Liver (tissue), 10 donors: ENCODE measurements at places on chromosomes 13 and 19.

DNA sequence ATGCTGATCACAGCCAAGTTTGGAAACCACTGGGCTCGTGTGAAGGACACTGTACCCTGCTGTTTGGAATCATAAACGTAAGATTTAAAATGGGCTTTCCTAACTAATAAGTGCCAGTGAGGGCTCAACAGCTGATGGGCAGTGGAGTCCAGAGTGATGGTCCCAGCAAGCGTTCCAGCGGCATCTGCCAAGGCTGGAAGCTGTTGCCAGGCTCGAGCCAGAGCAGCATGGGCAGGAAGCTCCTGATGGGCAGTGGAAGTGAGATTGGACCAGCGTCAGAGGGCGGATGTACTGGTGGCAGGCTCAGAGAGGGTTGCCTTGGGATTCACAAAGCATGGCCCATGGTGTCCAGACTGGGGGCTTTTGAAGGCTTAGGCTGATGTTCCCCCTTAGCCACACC, 30.2 kb downstream of the COL4A2 start:
- DNase-seq = no peak

- DNase-seq = peak; percentile 60
Observed at GRCh38 chr19:46840498-46840942, 10.1 kb downstream of the AP2S1 start.

- no peak for DNase-seq
Observed at GRCh38 chr13:47718556-47718955, 282.5 kb downstream of the SUCLA2 start.

DNA sequence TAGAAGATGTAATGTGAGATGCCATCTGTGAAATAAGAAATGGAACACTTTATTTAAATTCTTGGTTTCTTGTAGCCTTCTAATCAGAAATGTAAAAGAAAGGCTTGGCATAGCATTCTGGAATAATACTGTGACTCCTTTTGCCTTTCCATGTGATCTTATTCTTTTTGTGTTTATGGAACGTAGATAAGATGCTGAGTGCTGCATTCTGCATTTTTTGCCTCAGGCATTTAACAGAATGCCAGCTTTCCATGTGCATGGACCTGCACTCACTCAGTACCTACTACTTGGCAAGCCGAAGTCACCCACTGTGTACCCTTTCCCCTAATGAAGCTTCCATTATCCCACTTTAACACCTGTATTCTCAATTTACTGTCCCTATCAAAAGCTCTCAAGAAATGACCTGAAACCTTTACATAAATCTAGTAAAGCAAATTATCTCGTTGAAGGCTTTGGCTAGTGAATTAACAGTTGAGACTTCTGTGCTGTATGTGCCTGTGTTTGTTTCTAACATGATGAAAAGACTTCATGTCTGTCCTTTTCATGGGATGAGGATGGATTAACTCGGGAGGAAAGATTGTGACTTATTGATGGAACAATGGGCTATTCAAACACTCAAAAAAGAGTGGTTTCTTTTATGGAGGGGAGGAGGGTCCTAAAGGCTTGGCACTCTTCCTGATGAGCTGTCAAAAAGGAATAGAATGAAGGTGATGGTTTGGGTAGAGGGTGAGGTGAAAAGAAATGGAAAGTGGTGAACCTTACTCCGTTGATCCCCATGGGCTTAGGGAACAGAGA, 44.7 kb upstream of the FRY start:
- DNase-seq = no peak

GRCh38 chr13:51943721-51944120, 67.5 kb downstream of the ATP7B start:
- DNase-seq = no peak

DNA sequence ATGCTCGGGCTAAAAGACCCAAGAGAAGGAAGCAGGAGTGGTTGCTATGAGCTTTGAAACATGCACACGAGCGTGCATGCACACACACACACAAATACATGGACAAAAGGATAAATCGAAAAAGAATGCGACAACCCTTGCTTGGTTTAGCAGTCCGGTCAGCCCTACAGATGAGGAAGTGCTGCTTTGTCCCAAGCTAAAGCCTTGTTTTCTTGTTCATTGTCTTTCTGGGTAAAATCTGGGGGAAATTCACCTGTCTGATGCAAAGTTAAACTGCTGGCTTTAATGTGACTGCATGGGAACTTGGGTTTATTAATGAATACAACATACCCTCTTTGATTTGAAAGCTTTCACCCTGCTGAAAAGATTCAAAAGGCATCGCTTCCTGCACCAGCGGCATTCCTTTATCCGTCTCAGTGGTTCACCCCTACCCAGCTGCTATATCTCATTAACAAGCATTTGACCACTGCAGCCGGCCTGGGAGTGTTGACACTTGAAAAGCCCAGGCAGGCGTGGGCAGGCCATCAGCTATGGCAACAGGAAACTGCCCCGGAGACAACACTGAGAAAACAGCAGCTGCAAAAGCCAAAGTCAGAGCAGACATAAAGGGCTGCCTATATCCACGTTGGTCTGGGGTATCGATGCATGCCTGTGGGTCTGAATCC, 301.7 kb downstream of the NDFIP2 start:
- DNase-seq = peak; percentile 37

- no peak for DNase-seq
Observed at GRCh38 chr13:61600360-61601033, 184.8 kb upstream of the PCDH20 start.

DNA sequence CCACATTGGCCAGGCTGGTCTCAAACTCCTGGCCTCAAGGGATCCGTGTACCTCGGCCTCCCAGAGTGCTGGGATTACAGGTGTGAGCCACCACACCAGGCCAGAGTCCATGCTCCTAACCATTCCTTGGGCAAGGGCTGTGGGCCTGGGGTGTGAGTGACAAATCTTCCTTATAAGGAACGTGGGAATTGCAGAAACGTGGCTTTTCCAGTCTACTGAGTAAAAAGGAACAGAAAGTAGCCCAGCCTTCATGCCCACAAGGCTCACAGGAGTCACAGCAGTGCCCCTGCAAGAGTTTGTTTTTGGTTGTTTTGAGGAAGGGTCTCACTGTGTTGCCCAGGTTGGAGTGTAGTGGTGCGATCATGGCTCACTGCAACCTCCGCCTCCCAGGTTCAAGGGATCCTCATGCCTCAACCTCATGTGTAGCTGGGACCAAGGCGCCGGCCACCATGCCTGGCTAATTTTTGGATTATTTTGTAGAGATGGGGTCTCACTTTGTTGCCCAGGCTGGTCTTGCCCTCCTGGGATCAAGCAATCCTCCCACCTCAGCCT, 5.1 kb downstream of the MYPOP start:
- DNase-seq = no peak

GRCh38 chr19:4768934-4769777, 22.4 kb upstream of the FEM1A start:
- DNase-seq = peak; percentile 85

DNA sequence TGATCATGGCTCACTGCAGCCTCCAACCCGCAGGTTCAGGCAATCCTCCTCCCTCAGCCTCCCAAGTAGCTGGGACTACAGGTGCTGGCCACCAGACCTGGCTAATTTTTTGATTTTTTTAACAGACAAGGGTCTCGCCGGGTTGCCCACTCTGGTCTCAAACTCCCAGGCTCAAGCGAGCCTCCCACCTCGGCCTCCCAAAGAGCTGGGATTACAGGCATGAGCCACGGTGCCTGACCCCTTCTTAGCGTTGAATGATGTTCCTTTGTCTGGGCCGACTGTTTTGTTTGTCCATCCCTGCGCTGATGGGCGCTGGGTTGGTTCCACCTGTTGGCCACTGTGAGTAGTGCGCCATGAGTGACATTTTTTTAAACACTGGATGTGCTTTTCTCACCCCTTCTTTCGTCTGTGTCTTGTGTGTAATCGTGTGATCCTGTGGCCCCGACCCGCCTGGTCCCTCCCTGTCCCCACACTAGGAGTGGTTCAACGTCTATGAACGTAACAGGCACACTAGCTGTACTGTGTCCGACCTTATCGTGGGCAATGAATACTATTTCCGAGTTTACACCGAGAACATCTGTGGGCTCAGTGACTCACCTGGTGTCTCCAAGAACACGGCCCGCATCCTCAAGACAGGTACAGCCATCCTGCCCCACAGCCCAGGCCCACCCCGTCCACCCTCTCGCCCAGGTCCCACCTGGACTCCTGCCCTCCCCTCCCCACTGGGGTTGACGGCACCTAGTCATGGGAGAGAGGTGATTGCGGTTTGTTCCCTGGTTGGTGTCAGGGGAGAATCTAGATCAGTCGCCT, 15.0 kb upstream of the EMC10 start:
- peak; percentile 62 for DNase-seq

- no peak for DNase-seq
Observed at GRCh38 chr13:88908961-88909441, 1237.8 kb downstream of the SLITRK5 start.

- no peak for DNase-seq
Observed at GRCh38 chr19:6292006-6292405, 12.2 kb upstream of the MLLT1 start.

DNA sequence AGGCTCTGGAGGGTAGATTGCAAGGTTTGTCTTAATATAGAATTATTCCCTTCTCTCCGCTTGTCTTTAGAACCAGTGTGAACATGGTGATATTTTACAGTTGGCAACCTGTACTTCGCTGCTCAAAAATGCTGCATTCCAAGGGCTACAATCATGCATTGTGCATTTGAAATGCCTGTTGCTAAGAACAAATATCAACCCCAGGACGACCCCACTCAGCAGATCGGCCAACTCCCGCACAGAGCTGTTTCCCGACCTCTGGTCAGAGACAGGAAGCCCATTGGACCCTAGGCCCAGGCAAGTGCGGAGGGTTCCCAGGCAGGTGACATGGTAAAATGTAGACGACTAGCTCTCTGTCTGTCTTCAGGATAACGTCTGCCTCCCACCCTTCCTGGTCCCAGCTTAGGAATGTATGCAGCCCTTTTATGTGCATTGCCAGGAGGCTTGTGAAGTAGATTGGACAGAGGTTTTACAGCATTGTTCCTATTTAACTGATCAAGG, 263.5 kb downstream of the FOXO1 start:
- DNase-seq = no peak

DNA sequence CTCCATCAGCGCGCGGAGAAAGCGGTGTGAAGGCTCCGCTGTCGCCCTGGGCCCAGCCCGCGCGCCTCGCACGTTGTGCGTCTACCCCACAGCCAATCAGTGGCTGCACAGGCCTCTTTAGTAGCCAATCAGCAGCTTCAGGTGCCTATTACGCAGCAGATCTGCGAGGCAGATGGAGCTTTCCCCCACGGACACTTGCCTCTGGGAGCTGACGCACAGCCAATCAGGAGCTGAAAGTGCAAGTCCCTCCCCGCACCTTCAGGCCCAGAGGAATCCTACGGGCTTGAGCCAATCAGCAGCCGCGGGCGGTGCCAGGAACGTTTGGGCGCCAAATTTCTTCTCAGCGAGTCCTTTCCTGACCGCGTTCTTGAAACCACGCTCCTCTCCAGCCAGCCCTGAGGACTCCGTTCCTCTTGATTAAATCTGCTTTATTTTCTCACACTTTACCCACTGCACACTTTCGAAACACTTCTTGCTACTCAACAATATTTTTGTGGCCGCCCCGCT, 39.9 kb downstream of the SIGLEC7 start:
- no peak for DNase-seq

GRCh38 chr13:97459215-97459777, 25.3 kb downstream of the RAP2A start:
- no peak for DNase-seq

DNA sequence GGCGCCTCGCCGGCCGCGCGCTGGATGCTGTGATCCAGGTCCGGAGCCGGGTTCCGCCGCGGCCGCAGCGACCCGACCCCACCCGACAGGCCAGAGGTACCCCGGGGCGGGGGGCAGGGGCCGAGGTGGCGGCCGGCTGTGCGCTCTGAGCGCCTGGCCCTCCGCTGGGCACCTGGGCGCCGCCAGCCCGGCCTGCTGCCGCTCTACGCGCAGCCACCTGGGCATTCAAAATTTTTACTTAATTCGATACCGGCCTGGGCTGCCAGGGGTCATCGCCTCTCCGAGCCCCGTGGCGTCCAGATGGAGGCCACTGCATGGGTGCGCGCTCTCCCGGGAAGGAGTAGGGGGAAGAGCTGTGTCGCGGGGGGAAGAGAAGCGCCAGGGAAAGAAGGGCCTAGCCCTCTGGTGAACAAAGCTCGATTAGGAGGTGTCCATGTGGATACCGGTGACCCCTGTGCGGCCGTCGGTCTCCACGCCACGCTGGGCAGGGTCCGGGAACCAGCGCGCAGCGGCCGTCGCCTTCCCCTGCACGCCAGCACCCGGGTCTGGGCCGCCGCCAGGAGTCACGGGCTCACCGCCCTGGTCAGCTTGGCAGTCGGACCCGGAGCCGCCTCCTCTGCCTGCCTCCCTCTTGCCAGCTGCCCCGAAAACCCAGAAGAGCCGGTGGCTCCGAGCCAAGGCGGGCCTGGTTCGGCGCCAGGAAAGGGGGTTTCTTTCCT, 666 bp downstream of the BIVM start:
- DNase-seq = peak; percentile 35

- no peak for DNase-seq
Observed at GRCh38 chr13:95243207-95243606, 58.0 kb downstream of the ABCC4 start.

DNA sequence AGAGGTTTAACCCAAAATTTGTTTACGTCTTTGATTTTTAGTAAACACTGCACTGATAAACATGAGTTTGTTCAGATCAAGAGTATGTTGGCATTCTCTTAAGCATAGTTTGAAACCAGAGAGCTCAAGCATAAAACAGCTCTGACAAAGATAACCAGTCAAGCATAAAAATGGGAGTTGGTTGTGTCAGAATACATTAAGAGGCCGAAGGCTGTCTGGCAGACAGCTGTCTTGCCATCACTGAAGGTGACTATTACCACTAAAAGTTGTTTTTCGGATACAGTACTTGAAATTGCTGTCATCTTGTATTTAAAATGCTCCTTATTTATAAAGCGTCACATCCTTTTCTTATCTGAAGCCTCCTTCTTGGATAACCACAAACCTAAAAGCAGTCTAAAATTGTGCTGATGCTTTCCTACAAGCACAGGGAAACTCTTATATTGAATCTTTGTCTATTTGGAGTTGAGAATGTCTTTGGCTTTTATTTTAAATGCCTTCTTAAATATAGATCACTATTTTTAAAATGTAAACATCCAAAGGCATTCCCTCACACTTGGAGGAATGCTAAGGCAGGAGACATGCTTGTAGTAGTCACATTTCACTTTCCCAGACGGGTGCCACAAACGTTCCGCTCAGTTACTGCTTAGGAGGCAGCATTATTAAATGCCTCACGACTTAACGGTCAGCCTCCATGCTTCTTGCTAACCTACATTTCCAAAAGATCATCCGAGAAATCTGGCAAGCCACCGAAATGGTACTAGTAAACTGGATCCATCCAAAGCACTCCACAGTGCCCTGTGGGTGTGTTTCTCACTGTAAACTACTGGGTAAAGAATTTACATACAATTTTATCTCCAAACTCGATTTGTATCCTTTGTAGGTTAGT, 1.5 kb downstream of the SMAD9 start:
- no peak for DNase-seq

DNA sequence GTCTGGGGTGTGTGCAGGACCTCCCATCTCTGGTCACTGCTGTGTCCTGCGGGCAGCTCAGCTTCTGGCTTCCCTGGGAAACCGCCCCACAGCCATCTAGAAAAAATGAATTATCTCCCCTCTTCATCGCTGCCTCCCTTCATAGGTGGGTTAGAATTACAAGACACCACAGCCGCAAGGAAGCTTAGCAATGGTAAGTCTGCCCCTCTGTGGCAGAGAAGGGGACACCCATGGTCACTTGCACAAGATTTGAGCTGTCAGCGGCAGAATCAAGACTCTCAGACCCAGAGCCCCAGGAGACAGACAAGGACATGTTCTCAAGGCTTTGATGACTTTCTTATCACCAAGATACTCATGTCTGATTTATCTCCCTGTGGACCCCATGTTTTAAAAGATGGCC, 110.8 kb upstream of the PABPC3 start:
- no peak for DNase-seq
